Large intestine (tissue), 12 donors: ENCODE measurements at places on chromosomes 7 and 10. TPM values are rescaled to one million over a fixed set of nuclear protein-coding genes. Genes with fewer than 3 reads are reported as not detected.

FFAR4 gene
- 0.51 TPM for polyA plus RNA-seq

GPR26 gene
- polyA plus RNA-seq, result 0.16 TPM

BNIP3 gene
- polyA plus RNA-seq, result 50.6 TPM

RGR gene
- polyA plus RNA-seq, result 0.27 TPM

GRID2IP gene
- polyA plus RNA-seq, result 0.88 TPM

EN2 gene
- not detected for polyA plus RNA-seq

TBX20 gene
- not detected for polyA plus RNA-seq

ATOH7 gene
- 1.4 TPM for polyA plus RNA-seq

PON3 gene
- polyA plus RNA-seq, result 10.6 TPM

NKX2-3 gene
- polyA plus RNA-seq, result 22.1 TPM

PRTFDC1 gene
- 34.3 TPM for polyA plus RNA-seq

GALNT17 gene
- 2.7 TPM for polyA plus RNA-seq

PKD2L1 gene
- polyA plus RNA-seq, result 0.48 TPM

ALOX5 gene
- 17.6 TPM for polyA plus RNA-seq

TRIL gene
- polyA plus RNA-seq, result 6.3 TPM

SKIDA1 gene
- polyA plus RNA-seq, result 1.9 TPM
